NCI-H1436 (cell line): ENCODE measurements at places on chromosomes 1 and 21.

- no peak for DNase-seq
Measured at GRCh38 chr21:26112975-26113374, 57.6 kb downstream of the APP start.

DNA sequence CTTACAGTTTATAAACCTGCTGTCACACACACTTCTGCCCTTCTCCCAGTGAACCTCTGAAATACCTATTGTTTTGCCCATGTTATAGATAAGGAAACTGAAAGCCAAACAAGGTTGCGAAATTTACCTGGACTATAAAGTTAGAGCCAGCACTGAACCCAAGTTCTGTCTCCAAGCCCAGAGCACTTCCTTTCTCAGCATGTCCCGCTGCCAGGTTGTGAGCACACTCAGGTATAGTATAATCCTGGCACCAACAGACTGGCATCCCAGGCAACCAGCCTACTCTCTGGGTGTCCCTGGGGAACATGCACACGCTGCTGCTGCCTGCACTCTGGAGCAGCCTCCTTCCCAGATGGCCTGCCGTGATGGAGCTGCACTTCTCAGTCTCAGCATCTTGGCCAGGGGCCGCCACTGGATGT is 45.1 kb downstream of the PGBD5 start:
- peak; percentile 19 for DNase-seq

DNA sequence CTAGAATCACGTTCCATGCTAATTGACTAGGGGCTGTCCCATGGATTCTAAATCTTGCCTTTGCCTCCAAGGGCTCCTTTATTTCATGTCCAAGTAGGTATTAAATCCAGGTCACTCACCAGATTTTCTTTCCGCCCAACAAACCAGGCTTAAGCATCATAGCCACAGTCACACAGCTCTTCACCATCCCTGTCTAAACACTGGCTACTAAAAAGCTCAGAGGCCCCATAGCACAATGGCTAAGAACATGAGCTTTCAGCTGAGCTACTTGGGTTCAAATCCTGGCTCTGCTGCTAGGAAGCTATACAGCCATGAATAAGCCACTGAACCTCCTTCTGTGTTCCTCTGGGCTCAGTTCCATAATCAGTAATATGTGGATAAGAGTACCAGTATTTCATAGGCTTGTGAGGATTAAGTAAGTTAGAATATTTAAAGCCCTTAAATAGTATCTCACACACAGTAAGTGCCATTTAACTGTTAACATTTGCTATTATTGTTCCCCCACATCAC is 277.2 kb upstream of the GJB5 start:
- no peak for DNase-seq

- no peak for DNase-seq
Measured at GRCh38 chr1:111161843-111162487, 21.9 kb downstream of the CEPT1 start.

DNA sequence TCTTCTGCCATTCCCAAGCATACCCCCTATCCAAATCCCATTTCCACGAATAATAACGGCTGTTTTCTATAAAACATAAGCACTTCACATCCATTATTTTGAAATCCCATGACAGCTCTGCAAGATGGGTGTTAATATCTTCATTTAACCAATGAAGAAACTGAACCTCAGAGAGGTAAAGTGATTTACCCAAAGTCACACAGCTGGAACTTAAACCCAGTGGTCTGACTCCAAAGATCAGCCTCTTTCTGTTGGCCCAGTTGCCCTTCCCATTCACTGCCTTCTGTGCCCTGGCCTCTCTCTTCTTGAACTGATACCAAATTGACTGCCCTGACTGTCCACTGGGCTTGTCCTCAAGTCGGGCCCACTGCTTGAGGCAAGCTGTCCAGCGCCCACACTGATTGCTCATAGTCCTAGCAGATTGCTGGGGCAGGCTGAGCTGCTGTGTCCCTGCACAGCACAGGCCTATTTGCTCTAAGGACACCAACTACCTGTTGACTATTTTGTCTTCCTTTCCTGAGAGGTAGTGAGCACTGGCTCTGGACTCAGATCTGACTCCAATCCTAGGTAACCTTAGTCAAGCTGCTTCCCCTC is 19.3 kb downstream of the TAL1 start:
- DNase-seq, result no peak

DNA sequence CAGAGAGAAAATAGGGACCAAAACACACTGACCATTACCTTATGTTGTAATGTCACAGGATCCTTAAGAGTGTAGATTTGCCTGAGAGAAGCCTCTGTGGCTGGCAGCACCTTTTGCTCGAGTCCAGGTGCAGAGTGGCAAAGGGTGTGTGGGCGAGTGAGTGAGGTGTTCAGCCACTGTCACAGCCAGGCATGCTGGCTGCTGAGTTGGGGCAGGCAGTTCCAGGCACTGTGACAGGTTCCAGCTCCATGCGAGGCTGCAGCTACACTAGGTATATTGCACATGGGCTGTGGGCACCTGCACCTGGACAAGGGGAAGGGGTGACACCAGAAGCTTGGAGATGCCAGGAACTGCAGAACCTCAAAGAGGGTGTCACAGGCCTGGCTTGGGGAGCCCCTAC is 1370.4 kb upstream of the PRMT6 start:
- DNase-seq, result no peak

- DNase-seq, result no peak
Measured at GRCh38 chr1:203038217-203038741, 12.0 kb downstream of the PPFIA4 start.

GRCh38 chr1:205210756-205211168 is 740 bp downstream of the DSTYK start:
- no peak for DNase-seq

DNA sequence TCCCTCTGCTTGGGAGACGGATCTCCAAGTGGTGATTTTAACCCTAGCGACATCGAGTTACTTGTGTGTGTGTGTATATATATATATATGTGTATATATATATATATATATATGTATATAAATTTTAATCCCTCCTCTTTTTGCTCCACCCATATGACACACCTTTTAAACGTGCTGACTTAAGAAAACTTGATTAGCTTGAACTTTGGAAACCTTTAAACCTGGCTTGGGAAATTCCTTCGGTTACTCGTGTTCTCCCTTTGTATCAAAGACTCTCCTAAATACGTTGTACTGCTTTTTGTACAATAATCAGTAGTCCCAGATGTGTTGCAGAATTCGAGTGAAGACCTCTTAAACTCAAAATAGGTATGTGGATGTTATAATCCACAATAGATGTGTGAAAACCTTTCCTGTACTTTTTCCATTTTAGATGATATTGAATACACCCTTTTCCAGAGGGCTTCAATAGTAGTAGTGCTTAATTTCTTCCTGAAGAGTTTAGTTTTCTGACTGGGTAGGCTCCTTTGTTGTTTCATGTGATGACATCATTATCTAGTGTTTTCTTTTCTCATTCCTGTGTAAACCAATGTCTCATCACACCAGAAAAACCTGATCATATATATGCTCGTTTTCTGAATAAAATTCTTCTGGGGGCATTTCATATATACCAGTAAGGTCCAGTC is 1.4 kb downstream of the RNF11 start:
- no peak for DNase-seq

DNA sequence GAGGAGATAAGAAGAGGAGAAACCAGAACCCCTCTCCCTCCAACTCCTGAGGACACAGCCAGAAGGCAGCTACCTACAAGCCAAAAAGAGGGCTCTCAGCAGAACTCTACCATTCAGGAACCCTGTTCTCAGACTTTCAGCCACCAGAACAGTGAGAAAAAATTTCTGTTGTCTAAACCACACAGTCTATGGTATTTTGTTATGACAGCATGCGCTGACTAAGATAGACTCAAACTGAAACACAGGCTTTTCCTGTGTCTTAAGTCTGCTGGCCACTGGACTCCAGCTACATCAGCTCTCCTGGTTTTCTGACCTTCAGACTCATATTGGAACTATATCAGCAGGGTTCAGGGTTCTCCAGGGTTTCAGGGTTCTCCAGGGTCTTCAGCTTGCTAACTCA is 126.5 kb upstream of the TNFSF4 start:
- DNase-seq, result no peak

DNA sequence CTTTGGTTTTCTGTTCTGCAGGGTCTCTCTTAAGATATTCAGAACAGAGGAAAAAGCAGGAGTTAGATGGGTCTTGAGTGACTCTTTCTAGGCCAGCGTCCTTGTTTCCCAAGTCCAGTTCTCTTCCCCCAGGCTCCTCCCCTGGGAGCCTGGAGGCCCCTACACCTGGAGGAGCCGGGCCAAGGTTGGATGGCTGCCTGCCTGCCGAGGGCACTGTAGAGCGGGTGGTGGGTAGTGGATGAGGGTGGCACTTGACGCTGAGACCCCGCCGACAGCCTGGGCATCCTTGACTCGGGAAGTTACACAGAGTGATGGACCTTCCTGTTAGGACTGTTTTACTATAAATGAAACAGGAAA is 17.4 kb upstream of the KANK4 start:
- DNase-seq, result no peak
